NCI-H1105 treated with DMSO at 0.1 percent for 48 hours (cell line): ENCODE measurements at places on chromosomes 6 and 20.
A peak's percentile ranks its signal among the peaks of the same experiment; 100 is the strongest.

GRCh38 chr6:112560651-112561050, 213.5 kb downstream of the RFPL4B start:
- no peak for DNase-seq

DNA sequence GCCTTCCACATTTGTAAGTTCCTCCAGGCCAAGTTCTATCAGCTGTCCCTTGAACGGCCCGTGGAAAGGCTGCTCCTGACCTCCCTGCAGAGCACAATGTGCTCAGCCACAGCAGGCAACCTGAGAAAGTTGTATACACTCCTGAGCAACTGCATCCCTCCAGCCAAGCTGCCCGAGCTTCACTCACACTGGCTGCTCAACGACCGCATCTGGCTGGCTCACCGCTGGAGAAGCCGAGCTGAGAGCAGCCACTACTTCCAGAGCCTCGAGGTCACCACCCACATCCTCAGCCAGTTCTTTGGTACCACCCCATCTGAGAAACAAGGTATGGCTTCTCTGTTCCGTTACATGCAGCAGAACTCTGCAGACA, 2.1 kb downstream of the ZSWIM1 start:
- no peak for DNase-seq

GRCh38 chr6:133208183-133208755, 32.9 kb upstream of the EYA4 start:
- no peak for DNase-seq

DNA sequence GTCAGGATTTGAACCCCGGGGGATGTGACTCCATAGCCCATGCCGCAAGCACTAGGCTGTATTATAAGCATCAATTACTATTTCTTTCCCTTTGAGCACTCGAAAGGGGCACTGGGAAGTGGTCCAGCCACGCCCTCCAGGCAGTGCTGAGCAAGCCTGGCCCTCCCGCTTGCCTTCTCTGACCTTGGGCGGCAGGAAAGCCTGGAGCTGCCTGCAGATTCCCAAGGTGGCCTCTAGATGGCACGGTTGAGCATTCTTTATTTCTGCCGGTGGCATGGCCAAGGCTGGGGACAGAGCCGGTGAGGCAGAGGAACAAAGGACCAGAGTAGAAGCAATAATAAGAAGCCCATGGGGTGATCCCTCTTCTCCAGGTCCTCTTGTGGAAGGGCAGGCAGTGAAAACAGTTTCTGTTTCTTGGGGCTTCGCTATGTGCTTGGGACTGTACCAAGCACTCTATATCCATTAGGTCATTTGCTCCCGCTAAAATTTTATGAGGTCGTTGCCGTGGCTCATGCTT, 32.0 kb downstream of the ARHGAP40 start:
- peak; percentile 59 for DNase-seq

GRCh38 chr6:92716638-92717037, 702.7 kb downstream of the EPHA7 start:
- DNase-seq, result no peak

DNA sequence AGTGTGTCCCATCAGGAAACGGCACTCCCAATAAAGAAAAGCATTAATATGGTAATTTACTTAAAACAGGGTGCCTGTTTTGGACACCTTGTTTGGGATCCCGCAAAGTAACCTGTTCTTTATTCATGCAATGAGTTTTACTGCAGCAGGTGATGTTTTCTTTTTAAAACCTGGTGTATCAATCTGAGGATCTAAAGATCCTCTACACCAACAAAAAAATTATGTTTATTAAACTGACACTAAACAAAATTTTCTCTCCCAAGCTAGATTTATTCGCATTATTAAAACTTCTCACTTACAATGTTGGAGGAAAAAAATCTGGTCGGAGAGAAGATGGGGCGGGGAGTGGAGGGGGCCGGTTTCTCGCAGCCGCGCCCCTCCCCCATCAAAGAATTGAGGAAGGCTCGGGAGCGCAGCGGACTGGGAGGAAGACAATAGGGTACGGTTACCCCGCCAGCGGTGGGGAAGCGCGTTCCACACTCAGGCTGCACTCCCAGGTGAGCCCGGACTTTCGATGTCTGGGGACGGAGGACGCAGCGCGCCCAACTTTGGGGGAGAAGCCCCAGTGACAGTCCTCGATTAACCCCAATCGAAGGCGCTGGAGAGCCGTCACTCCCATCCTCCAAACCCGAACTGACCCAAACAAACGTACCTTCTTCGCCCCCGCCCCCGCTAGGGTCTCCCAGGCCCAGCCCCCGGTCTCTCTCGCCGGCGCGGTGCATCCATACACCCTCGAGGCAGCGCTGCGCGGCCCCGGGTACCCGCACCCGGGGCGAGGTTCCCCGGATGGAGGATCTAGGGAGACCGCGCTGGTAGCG, 1.3 kb downstream of the CD24 start:
- DNase-seq, result peak; percentile 57

DNA sequence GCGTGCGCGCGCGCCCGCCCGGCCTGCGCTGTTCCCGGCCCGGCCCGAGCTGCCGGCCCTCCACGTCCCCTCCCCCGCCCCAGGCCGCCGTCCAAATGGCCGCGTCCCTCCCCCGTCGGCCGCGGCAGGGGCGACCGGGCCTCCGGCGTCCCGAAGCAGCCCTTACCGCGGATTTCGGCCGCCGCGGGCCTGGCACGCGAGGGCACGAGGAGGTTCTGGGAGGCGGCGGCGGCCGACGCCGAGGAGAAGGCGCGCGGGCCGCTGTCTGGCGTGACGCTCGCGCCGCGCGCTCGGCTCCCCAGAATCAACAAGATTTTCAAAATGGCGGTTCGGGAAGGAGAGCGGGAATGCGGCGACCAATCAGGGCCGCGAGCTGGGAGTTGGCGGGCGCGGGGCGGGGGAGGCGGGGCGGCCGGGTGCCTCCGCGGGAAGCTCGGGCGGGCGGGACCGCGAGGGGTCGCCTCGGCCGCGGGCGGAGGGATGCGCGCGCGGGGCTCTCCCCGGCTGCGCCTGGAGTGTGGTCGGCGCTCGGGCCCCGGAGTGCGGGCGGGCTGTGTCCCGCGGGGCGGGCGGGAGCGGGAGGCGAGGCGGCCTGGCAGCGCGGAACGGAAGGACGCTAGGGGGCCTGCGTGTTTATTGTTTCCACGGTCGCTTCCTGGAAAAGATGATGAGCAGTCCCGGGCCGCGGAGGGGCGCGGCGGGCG, at the start of gene DEK:
Gene DEK (minus strand): TSS at position 312 of the 704 bp plus-strand sequence. CDS start 543 bp downstream, outside the sequence.
- DNase-seq, result peak; percentile 89

DNA sequence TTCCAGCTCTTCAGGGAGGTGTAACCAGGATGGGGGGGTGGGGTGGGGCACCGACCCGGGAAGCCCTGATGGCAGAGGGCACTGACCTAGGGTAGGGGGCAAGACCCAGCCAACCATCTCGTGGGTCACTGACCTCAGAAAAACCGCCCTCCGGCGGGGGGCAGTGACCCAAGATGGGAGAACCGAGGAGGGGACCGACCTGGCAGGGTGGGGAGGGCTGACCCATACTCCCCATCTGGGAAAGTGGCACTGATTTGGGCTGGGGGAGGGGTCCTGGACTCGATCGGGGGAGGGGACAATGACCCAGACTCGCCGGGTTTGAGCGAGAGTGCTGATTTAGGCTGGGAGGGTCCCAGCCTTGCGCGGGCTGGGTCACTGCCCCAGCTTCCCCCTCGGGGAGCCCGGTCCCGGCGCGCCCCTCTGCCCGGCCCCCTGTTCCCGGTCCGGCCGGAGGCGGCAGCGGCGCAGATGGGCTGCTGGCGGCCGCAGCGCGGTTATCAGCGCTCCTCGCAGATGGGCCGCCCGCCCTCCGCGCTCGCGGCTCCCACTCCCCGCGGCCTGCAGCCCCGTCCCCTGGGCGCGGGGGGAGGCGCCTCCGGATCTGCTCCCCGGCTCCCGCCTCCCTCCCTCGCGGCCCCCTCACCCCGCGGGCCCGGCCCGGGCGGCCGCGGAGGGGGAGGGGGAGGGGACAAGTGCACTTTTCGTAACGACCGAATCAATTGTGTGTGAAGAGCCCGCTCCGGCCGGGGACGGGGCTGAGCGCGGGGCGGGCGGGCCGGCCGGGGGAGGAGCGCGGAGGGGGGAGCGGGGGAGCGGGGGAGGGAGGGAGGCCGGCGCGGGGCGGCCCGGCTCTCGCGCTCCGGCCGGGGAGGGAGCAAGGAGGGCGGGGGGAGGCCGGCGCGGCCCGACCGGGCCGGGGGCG, 2.2 kb downstream of the NOL4L start:
- DNase-seq, result no peak

DNA sequence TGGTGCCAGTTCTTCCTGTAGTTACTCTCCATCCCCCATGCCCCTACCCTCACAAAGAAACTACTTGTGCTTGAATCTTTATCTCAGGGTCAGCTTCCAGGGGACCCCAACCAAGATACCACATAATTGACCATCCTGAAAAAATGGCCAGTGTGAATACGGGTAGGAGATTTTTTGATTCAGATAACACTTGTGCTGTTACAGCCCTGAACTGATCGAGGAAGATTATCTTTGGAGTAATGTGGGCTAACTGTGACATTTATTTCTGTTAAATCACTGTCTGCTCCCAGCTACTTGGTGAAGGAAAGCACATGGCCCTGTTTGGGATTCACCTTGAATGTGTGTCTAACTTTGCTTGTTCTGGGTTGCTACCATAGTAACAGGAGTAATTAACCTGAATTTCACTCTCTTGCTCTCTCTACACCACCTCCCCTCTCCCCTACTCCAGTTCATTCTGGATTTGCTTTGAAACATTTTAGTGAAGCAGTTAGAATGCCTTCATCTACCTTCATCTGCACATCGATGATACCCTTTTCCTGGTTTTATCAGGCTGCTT, 219.6 kb upstream of the CHD6 start:
- DNase-seq, result peak; percentile 29

GRCh38 chr6:106084989-106085691, 996 bp upstream of the PRDM1 start:
- peak; percentile 23 for DNase-seq

- DNase-seq, result no peak
Measured at GRCh38 chr6:159996626-159997497, 28.0 kb downstream of the IGF2R start.

GRCh38 chr6:119517428-119517827, 167.9 kb upstream of the MAN1A1 start:
- no peak for DNase-seq

DNA sequence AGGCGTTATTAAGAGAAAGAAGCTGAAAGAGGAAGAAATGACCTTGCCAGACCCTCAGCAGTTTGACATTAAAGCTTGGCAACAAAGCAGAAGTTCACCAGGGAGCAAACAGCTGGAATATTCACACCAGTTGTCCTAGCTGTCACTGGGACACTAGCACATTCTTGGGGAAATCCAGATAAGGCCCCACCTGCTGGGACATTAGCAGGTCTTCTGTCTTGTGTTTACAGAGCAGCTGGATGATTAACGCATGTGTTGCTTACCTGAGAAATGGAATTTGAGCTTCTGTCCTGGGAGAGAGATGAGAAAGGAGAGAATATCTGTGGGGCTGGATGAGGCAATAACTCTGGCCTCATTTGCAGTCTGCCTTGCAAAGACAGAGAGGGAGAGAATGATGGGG, 137.6 kb upstream of the RIN2 start:
- no peak for DNase-seq

- DNase-seq, result no peak
Measured at GRCh38 chr6:134826889-134827737, 122.8 kb downstream of the ALDH8A1 start.

- DNase-seq, result no peak
Measured at GRCh38 chr6:132418235-132418965, 17.1 kb upstream of the MOXD1 start.

DNA sequence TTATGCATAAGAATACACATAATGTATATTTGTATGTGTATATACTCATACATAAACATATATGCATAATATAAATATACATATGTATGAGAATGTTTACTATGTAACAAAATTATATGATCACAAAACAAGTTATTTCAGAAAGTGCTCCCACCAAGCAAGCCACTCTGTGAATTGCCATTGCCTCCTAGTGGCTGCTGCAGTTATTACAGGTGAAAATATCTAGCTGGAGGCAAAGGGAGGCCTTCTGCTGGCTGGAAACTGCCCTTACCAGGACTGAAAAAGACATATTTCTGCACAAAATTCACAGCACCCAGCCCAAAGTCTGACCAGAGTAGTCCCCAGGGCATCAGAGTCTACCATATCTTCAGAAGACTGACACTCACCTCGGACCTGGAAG, 14.4 kb upstream of the ADAM33 start:
- no peak for DNase-seq
